ENCODE measurements at places on chromosomes 12 and 14.

DNA sequence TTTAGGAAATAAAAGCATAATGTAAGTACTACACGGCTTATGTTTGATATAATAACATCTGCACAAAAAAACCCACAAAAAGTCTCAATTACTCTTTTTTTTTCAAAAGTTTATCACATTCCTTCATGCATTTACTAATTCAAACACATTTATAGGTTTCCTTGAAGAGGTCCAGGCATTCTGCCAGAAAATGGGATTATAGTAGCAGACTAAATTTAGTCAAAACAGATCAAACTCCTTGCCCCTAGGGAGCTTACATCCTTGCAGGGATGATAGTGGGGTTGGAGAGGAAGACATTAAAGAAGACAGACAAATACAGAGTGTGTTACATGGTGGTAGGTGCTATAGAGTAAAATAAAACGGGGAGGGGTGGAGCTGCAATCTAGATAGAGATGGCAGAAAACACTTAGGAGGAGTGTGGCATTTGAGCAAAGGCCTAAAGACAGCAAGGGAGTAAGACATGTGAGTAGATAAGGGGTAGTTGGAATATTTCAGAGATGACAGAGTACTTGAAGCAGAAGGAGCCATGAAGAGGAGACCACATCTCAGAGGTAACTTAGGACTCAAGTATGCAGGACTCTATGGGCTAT, 266.9 kb downstream of the PPFIA2 start:
- no peak overlapping the region for H3K27ac ChIP-seq
- DNase-seq: peak; percentile 25
- no peaks in the 10 kb centered on the region for H3K27me3 ChIP-seq

GRCh38 chr12:106758349-106759110, 16.0 kb upstream of the RIC8B start:
- DNase-seq: no peak
- H3K4me3 ChIP-seq: no peak overlapping the region
- H3K36me3 ChIP-seq: no peaks in the 10 kb centered on the region
- H3K27me3 ChIP-seq: no peaks in the 10 kb centered on the region
- no peak overlapping the region for H3K27ac ChIP-seq

DNA sequence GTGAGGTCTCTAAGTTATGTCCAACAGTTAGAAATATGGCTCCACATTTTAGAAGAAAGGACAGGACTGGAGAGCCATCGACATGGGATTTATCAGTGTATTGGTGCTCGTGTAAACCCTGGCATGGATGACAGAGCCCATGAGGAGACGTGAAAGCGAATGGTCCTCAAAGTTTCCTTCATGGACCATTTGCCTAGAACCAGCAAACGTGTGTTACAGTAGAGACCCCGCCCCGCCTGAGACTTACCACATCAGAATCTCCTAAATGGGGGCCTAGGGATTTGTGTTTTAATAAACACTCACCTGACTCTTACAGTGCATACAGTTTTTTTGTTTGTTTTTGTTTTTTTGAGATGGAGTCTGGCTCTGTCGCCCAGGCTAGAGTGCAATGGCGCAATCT, 12.2 kb downstream of the EVL start:
- H3K36me3 ChIP-seq: no peaks in the 10 kb centered on the region
- no peak overlapping the region for H3K4me3 ChIP-seq
- DNase-seq: no peak
- H3K27me3 ChIP-seq: no peaks in the 10 kb centered on the region
- H3K4me1 ChIP-seq: peaks cover 25% of the 10 kb centered on the region

- H3K27me3 ChIP-seq: no peaks in the 10 kb centered on the region
- no peaks in the 10 kb centered on the region for H3K36me3 ChIP-seq
- H3K4me3 ChIP-seq: peak overlapping the region; percentile 44
- DNase-seq: peak; percentile 79
Measured at GRCh38 chr14:104677512-104678332, 11.7 kb upstream of the INF2 start.

- H3K4me1 ChIP-seq: no peaks in the 10 kb centered on the region
- no peak overlapping the region for H3K4me3 ChIP-seq
- no peak for DNase-seq
- no peak overlapping the region for H3K27ac ChIP-seq
- H3K27me3 ChIP-seq: no peaks in the 10 kb centered on the region
Measured at GRCh38 chr14:54918427-54918826, 15.8 kb upstream of the GCH1 start.

DNA sequence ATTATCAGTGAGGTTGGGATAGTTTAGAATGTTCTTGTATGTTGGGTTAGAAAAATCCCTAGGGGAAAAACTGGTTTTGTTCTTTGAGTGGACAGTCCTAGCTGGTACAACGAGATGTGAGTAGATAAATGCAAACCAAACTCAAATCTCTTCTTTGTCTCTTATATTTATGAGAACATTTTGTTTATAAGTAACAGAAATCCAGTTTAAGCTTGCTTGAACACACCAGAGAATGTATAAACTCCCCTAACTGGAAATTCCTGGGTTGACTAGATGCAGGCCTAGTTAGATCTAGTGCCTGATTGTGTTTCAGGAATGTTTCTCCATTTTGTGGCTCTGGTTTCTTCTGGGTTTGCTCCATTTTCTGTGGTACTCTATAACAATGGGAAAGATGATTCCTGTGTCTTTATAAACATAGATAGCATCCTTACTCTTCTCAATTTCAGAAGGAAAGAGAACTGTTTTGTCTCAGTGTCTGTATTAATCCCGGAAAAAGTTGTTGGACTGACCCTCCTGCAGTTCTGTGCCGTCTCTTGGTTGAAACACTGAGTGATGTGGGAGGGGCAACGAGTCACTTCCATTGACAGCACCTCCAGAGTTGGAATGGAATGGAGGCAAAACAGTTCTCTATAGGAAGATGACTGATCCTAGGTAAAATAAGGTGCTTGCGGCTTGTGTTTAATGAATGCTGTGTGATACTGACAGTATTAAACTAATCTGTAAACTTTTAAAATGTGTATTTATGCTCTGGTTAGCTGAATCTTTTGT, 244.8 kb downstream of the TMTC2 start:
- H3K36me3 ChIP-seq: no peaks in the 10 kb centered on the region
- no peaks in the 10 kb centered on the region for H3K27me3 ChIP-seq
- no peak overlapping the region for H3K27ac ChIP-seq
- H3K4me3 ChIP-seq: no peak overlapping the region

GRCh38 chr14:87214558-87214957, 778.4 kb downstream of the GALC start:
- H3K4me3 ChIP-seq: no peak overlapping the region
- no peaks in the 10 kb centered on the region for H3K4me1 ChIP-seq
- H3K36me3 ChIP-seq: no peaks in the 10 kb centered on the region
- H3K27me3 ChIP-seq: no peaks in the 10 kb centered on the region
- H3K27ac ChIP-seq: no peak overlapping the region
- no peak for DNase-seq

- DNase-seq: no peak
- no peaks in the 10 kb centered on the region for H3K4me1 ChIP-seq
- no peak overlapping the region for H3K27ac ChIP-seq
- no peak overlapping the region for H3K4me3 ChIP-seq
- peaks cover 2% of the 10 kb centered on the region for H3K36me3 ChIP-seq
- H3K27me3 ChIP-seq: no peaks in the 10 kb centered on the region
Measured at GRCh38 chr12:64137117-64137516, 85.0 kb downstream of the KICS2 start.

GRCh38 chr12:71840231-71840847, 780 bp downstream of the TBC1D15 start:
- peak overlapping the region; percentile 89 for H3K4me3 ChIP-seq
- H3K27ac ChIP-seq: peak overlapping the region; percentile 95
- no peaks in the 10 kb centered on the region for H3K36me3 ChIP-seq

- peaks cover 3% of the 10 kb centered on the region for H3K27me3 ChIP-seq
- no peaks in the 10 kb centered on the region for H3K36me3 ChIP-seq
- H3K4me3 ChIP-seq: no peak overlapping the region
- no peak overlapping the region for H3K27ac ChIP-seq
- DNase-seq: no peak
- no peaks in the 10 kb centered on the region for H3K4me1 ChIP-seq
Measured at GRCh38 chr14:99163446-99163845, 108.6 kb downstream of the BCL11B start.

- H3K27me3 ChIP-seq: no peaks in the 10 kb centered on the region
- H3K4me3 ChIP-seq: no peak overlapping the region
- no peaks in the 10 kb centered on the region for H3K4me1 ChIP-seq
- H3K27ac ChIP-seq: no peak overlapping the region
- H3K36me3 ChIP-seq: no peaks in the 10 kb centered on the region
Measured at GRCh38 chr14:29161593-29161992, 395.0 kb downstream of the FOXG1 start.

DNA sequence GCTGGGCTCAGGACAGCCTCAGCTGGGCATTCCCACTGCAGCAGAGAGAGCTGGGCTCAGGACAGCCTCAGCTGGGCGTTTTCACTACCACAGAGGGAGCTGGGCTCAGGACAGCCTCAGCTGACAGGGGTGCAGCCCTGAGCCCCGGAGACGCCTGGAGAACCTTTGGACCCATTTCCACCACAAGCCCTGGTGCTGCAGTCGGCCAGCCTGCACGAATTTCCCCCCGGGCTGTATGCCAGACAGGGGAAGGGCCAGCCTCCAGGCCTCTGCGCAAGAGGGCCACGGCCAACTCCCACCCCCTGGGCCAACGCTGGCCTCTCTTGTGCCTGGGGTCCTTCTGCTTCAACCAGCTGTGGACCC, 2.6 kb upstream of the C14orf180 start:
- H3K4me1 ChIP-seq: no peaks in the 10 kb centered on the region
- DNase-seq: no peak
- no peak overlapping the region for H3K4me3 ChIP-seq
- H3K27me3 ChIP-seq: no peaks in the 10 kb centered on the region

DNA sequence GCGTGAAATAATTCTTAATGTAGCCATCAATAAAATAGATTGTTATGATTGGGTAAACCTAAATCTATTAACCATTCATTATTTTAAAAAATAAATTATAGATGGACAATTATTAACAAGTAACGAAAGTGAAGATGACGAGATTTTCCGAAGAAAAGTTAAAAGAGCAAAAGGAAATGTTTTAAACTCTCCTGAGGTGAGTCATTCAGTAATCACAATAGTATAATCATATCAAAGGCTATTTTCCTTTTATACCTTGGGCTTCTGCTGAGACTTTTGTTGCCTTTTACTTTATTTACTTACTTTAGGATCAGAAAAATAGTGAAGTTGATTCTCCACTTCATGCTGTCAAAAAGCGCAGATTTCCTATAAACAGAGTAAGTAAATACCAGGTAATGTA, 45.6 kb downstream of the FANCM start:
- H3K4me1 ChIP-seq: no peaks in the 10 kb centered on the region
- peak overlapping the region; percentile 24 for H3K27ac ChIP-seq
- peak; percentile 26 for DNase-seq
- no peaks in the 10 kb centered on the region for H3K27me3 ChIP-seq
- H3K4me3 ChIP-seq: no peak overlapping the region
- H3K36me3 ChIP-seq: no peaks in the 10 kb centered on the region

GRCh38 chr12:130162267-130162666, at the start of gene FZD10:
FZD10 (plus strand) TSS chr12:130162464; CDS start chr12:130162943, 479 bp downstream.
- DNase-seq: no peak
- H3K27ac ChIP-seq: no peak within 1 kb of the TSS
- H3K27me3 ChIP-seq: peaks cover 75% of the 10 kb centered on the region
- no peak within 1 kb of the TSS for H3K4me3 ChIP-seq
- H3K4me1 ChIP-seq: no peaks in the 10 kb centered on the region

DNA sequence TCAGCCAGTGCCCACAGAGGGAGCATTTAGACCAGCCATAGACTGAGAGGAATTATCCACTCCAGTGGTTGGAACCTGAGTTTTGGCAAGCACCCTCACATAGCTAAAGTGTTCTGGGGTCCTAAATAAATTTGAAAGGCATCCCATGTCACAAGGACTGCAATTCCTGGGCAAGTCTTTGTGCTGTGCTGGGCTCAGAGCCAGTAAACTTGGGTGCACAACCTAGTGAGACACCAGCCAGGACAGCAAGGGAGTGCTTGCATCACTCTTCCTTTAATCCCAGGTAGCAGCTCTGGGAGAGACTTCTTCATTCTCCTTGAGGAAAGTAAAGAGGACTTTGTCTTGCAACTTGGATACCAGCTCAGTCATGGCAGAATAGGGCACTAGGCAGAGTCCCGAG, 142.0 kb upstream of the FSCB start:
- H3K4me1 ChIP-seq: no peaks in the 10 kb centered on the region
- no peaks in the 10 kb centered on the region for H3K27me3 ChIP-seq

DNA sequence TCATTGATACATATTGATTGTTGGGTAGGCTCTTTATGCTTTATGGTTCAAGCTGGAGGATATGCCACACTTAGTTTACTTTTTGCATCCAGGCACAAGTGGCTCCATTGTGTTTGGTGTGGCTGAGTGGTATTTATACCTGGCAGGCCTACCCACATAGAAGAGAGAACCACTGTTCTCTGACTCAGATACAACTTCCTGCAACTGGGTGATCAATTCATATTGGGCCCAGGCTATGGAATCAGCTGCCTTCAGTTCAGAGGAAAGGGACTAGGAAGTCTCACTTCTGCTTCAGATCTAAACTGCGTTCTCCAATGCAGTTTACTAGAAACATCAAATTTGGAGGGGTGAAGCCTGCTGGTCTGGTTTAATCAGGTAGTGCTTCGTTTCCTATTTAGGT, 49.8 kb upstream of the LRRK2 start:
- H3K27me3 ChIP-seq: no peaks in the 10 kb centered on the region
- H3K4me3 ChIP-seq: no peak overlapping the region
- no peaks in the 10 kb centered on the region for H3K4me1 ChIP-seq
- no peak for DNase-seq

- H3K4me1 ChIP-seq: no peaks in the 10 kb centered on the region
- no peaks in the 10 kb centered on the region for H3K36me3 ChIP-seq
Measured at GRCh38 chr14:26163761-26164160, 434.1 kb downstream of the NOVA1 start.

- H3K27me3 ChIP-seq: peaks cover 2% of the 10 kb centered on the region
- no peak for DNase-seq
- no peak overlapping the region for H3K27ac ChIP-seq
- no peak overlapping the region for H3K4me3 ChIP-seq
Measured at GRCh38 chr12:117069101-117069797, 30.0 kb downstream of the TESC start.
